ENCODE measurements at places on chromosomes 2 and 18.
A peak's percentile ranks its signal among the peaks of the same experiment; 100 is the strongest.

DNA sequence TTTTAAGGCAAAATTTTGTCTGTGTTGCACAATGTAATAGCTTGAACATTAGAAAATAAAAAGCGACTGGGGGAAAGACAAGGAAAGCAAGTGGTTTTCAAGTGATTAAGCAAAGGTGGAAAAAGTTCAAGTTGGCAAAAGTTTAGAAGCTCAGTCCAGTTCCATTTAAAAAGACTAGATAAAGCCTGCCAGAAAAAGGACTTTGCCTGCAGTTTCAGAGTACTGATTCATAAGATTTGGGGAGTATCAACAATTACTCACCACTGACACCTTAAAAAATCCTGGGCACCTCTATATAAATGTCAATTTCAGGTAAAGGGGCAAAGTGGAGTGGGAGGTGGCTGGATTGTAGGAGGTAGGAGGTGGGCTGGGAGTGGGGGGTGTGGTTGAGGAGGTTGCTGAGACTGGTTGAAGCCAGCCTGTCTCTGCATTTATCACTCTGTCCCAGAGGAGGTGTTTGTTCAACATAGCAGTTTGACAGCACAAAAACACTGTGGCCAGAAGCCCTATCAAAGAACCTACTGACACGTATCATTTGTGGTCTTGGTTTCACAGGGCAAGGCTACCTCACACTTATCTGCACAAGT is 14.6 kb downstream of the ZEB2 start:
- no peak for DNase-seq

DNA sequence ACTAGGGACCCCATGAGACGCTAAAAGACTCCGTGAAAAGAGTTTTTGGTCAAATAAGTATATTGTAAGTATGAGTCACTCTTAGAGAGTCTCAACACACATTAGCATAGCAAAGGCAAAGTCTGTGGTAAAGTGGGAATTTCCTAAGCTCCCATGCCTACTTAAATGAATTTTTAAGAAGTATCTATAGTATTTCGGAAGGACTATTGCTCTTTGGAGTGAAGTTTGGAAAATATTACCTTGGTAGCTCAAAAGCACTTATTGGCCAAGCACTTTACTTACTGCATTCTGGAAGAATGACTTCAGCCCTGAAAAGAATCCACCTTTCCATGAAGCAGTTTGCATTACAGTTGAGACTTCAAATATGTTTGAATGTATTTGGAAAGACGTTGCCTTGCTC is 57.1 kb downstream of the CAVIN2 start:
- no peak for DNase-seq

GRCh38 chr2:152920846-152921245 is 202.4 kb downstream of the ARL6IP6 start:
- DNase-seq: peak; percentile 4

GRCh38 chr2:44839771-44840502 is 101.6 kb upstream of the SIX3 start:
- no peak for DNase-seq

GRCh38 chr2:240934701-240935102 is 28.6 kb downstream of the CROCC2 start:
- no peak for DNase-seq

DNA sequence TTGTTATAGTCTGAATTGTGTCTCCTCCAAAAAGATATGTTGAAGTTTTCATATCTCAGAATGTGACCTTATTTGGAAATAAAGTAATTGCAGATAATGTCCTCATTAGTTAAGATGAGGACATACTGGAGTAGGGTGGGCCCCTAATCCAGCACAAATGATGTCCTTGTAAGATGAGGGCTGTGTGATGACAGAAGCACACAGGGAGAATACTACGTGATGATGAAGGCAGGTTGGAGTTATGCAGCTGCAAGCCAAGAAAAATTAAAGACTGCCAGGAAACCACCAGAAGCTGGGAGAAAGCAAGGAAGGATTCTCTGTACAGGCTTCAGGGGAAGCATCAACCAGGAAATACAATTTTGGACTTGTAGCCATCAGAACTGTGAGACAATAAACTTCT is 58.3 kb upstream of the PNPT1 start:
- DNase-seq: no peak

- DNase-seq: no peak
Measured at GRCh38 chr18:453400-453799, 47.1 kb downstream of the COLEC12 start.

- no peak for DNase-seq
Measured at GRCh38 chr18:26434887-26435286, 113.5 kb downstream of the KCTD1 start.

DNA sequence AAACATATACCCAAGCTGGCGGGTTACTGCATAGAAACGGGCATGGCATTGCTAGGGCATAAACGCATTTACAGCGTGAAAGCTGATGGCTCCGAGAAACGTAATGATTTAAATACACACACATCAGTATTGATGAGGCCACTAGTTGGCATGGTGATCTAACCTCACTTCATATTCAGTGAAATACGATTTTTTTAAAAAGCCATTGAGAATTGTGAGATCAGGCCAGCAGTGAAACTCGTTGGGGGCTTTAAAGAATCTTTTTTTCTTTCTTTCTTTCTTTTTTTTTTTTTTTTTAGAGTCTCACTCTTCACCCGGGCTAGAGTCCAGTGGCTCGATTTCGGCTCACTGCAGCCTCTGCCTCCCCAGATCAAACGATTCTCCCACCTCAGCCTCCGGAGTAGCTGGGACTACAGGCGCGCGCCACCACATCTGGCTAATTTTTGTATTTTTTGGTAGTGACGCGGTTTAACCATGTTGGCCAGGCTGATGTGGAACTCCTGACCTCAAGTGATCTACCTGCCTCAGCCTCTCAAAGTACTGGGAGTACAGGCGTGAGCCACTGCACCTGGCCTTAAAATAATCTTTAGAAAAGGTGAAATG is 2.4 kb upstream of the SMAD7 start:
- DNase-seq: no peak

- DNase-seq: no peak
Measured at GRCh38 chr18:57997820-57998219, 46.2 kb upstream of the NEDD4L start.

DNA sequence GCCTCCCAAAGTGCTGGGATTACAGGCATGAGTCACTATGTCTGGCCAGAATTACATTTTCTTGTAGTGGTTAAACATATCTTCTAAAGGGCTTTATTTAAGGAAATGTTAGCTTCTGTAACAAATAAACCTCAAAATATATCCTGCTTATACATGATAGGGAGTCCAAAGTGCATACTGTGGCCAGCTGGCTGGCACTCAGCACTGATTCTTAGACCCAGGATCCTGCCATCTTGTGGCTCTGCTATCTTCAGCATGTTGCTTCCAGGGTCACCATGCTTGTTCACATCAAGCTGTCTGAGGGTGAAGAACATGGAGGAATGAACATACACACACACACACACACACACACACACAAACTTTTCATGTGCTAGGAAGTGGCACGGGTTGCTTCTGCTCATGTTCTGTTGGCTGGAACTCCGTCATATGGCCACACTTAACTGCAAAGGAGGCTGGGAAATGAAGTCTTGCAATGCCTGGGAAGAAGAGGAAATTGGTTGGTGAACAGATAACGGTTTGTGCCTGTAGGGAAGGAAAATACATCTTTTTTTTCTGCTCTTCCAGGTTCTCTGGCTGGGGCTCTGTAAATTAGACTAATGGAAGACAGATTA is 40.0 kb downstream of the NPPC start:
- DNase-seq: no peak

DNA sequence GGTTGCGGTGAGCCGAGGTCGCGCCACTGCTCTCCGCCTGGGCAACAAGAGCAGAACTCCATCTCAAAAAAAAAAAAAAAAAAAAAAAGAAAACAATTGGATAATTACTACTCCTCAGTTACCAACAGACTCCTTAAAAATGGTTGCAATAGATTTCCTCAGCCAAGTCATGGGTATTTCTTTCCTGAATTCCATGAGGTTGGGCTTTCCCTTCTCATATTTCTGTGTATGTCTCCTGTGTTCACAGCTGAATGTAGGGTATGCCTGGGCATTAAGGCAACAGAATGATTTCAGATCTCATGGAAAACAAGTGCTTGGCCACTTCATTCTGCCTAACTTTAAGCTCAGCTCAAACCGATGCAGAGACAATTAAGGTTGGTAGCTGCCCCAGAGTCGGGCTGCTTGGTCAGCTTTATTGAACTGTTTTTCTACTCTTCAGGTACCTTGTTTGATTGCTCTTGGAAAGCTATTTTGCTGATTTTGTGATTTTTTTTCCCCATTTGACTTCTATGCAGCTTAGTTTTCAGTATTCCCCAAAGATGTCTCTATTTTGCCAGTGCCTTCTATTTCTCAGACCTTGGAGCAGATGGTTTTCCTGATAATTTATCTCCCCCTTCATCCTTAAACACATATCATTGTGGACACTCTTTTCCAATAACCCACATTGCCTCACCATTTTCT is 24.8 kb downstream of the KIF5C start:
- no peak for DNase-seq

DNA sequence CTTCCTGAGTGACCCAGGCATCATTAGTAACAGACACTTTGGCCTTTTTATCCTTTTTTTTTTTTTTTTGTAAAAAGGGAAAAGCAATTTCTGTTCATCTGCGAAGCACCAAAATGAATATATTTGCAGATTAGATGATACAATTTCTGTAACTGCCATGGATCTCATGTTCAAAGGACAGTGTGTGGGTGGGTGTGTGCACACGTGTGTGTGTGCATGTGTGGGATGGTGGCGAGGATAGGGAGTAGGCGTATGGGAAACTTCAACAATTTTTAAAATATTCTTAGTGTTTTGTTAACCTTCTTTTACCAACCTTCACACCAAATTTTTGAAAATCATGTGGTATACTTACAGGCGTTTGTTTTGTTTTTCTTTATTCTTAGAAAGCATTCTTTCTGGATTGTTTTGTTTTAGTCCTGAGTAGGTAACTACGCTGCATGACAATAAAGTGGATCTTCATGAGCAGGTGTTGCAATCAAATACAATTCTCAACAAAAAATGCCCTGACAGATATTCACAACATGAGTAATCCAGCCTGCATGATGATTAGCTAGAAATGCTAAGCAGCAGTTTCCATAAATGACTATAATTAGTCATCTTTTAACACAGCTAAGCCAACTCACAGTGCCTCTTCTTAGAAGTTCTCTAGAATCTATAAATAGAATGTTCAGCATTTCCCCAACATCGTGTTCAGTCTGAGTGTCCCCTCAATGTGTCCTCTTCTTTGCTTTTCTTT is 53.5 kb upstream of the RMDN2 start:
- peak; percentile 79 for DNase-seq

GRCh38 chr2:171615069-171615468 is 72.2 kb upstream of the DYNC1I2 start:
- peak; percentile 31 for DNase-seq

GRCh38 chr2:176612736-176613135 is 343.5 kb downstream of the MTX2 start:
- peak; percentile 61 for DNase-seq

DNA sequence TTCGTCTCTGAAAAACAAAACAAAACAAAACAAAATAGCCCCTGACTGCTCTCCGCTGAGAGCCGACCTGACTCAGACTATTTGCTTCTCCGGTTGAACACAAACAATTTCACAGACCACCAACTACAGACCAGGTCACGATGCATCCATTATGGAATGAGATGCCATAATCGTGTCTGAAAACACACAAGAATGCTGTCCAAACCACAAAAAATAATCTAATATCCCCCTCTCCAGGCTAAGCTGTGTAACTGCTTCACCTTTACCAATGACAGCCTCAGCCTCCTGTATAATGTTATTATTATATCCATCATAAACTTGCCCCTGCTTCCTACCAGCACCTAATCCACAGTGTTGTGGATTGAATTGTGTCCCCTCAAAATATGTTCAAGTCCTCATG is 114.7 kb downstream of the DNAH6 start:
- DNase-seq: peak; percentile 58

GRCh38 chr2:121858847-121859246 is 103.4 kb downstream of the TSN start:
- DNase-seq: no peak

DNA sequence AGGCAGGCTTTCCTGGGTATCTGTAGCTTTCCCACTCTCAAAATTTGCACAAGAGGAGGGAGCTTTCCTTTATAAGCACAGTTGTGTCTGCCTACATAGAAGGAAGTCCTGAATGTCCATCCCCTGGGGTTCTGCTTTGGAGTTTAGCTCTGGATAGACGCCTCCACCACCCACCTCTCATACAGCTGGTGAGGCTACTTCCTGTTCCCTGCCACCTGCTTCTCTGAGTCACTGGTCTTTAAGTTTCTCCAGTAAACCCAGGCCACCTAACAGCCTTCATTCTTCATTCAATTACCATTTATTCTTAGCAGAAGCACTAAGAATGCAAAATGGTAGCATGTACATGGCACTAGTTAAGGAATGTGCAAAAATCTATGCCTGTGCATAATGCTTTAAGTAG is 407.8 kb downstream of the CDH2 start:
- no peak for DNase-seq

GRCh38 chr2:12514631-12515437 is 201.9 kb upstream of the TRIB2 start:
- DNase-seq: no peak

- peak; percentile 17 for DNase-seq
Measured at GRCh38 chr2:144330951-144331673, 188.8 kb downstream of the ZEB2 start.

- DNase-seq: no peak
Measured at GRCh38 chr2:218722876-218723785, 12.5 kb downstream of the TTLL4 start.

- no peak for DNase-seq
Measured at GRCh38 chr2:26067186-26067974, 33.5 kb downstream of the RAB10 start.

- DNase-seq: peak; percentile 47
Measured at GRCh38 chr2:171741189-171741588, 53.9 kb downstream of the DYNC1I2 start.

GRCh38 chr2:50584185-50584584 is 447.7 kb downstream of the NRXN1 start:
- DNase-seq: no peak

DNA sequence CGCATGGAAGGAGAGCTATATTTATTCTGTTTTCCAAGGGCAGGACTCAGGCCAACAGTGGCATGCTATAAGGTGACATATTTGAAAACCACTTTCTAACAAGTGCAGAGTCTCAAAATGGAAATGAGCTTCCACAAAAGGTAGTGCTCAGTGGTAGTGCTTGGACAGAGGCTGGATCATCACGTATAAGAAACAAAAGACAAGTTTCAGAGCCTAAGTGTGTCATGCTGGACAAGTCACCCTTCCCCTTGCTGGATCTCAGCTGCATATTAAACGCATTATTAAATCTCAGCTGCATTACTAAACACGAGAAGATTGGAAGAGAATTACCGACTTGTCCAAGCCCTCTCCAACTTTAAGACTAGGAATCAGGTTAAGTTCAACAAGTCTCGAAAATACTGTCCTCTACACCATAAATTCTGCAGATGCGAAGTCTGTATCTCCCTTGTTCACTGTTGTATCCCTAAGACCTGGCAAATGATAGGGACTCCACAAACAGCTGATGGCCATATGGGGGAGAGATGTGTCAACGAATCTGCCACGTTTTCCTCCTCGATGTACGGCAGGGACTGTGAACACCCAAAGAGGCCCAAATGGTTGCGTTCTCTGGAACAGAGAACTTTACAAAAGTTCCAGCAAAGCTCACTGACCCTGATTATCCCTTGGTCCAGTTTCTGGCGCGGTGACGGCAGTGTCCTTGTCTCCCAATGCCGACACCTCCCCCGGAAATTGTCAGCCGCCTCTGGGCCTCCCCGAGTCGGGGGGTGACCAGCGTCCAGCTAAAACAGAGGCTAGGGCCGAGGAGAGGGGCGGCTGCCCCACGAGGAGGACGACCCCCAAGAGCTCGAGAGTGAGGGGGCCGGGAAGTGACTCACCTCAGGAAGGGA is 611 bp downstream of the NOL10 start:
- no peak for DNase-seq
